Activated CD4-positive, alpha-beta memory T cell treated with anti-CD3 and anti-CD28 coated beads for 36 hours (primary cell): ENCODE measurements at places on chromosomes 13 and 19. TPM values are rescaled to one million over a fixed set of nuclear protein-coding genes. Genes with fewer than 3 reads are reported as not detected.

DNA sequence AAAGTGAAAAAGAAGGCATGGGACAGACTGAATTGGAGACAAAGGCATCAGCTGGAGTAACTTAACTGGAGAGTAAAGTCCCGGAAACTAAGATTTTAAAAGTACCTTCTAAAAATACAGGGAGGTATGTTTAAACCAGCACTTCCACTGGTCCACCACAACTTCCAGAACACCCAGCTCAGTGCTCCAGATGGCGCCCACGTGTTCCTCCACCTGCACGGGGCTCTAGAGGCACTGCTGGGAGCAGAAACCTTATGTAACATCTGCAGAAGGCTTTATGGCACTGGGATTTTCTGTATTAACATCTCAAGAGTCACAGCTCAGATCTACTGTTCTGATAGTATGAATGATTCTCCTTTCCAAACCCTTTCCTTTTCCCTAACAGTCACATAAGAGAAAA, 252.1 kb downstream of the DCLK1 start:
- DNase-seq, result no peak

DNA sequence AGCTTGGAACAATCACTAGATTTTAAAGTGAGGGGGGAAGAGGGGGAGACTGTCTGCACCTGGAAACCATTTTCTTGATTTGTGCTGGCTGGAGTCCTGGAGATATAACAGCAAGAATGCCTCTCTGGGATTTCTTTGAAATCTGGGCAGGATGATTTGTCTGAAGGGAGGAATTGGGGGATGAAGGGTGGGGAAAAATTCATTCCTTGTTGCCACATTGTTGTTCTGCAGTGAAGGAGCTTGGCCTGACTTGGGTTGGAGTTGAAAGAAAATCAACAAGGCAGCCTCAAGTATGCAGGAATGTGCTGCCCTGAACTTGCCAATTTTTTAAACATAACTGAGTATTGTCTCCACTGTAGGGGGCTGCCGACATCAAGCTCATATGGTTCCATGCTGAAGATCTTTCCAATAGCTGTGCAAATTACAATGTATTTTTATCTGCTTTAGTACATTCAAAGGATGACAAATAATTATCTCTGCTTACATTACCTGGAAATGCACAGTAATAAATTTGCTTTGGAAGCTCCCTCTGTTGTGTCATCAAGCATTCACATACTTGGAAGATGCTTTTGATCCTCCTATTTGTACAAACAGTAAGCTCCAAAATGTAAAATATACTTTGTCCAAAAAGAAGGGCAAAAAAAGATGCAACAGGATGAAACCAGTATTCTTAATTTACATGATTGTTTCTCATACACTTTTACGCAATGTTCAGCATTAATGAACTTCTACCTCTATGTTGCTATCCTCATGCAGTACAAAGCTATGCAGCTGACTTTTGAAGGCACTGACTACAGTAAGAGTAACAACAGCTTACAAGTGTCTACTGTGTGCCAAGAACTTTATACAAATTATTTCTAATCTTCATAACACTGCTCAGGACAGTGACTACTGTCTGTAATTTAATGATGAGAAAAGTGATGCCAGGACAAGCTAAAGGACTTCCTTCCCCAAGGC, 627.9 kb upstream of the KLF12 start:
- DNase-seq, result no peak

- DNase-seq, result no peak
Observed at GRCh38 chr13:102677122-102677521, 17.7 kb downstream of the METTL21C start.

DNA sequence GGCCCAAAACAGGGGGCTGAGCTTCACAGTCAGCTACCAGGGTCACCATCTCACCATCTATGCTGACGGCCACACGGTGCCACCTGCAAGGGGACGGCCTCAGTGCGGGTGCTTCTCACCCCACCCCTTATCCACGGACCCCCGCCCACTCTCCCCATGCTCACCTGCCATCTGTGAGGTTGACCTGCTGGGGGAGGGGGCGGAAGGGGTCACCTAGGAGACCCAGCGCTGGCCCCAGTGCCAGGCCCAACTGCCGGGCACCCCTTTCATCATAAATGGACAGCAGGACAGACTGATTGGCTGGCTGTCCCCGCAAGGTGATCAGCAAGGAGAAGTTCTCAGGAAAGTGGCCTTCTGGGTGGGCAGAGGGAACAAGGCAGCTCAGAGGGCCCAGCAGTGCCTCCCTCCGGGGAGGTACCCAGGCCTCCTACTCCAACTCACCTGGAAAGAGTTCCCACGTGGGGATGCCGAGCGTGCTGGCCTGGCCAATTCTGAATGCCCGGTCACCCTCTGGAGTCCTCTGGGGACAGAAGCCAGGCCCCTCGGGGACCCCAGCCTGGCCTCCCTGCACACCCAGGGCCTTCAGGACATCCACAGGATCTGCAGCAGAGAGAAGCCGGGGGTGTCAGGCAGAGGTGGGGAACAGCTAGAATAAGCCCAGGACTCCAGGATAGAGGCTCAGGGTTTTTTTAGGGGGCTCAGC, 4.5 kb downstream of the COL5A3 start:
- DNase-seq, result no peak

DNA sequence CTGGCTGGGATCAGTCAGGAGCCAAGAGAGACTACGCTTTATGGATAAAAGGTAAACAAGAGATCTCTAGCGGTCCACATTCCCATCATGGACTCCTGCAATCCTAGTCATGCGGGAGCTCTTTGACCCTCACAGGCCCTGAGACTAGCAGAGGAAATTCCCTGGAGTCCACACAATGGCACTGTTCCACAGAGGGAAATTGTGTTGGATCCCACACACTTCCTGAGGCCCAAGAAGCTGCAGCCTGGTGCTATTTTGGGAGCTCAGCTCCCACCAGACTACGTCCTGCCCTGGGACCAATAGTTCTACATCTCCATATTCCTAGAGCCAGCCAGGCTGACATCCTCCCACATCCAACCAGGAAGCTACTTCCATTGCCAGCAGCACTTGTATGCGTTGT, 2358.4 kb downstream of the PCDH9 start:
- DNase-seq, result no peak

- DNase-seq, result no peak
Observed at GRCh38 chr13:33978653-33979052, 160.7 kb downstream of the RFC3 start.

- peak; percentile 86 for DNase-seq
Observed at GRCh38 chr19:19459707-19460251, 54.3 kb downstream of the GATAD2A start.

- DNase-seq, result no peak
Observed at GRCh38 chr13:60318186-60318585, 78.8 kb upstream of the TDRD3 start.

DNA sequence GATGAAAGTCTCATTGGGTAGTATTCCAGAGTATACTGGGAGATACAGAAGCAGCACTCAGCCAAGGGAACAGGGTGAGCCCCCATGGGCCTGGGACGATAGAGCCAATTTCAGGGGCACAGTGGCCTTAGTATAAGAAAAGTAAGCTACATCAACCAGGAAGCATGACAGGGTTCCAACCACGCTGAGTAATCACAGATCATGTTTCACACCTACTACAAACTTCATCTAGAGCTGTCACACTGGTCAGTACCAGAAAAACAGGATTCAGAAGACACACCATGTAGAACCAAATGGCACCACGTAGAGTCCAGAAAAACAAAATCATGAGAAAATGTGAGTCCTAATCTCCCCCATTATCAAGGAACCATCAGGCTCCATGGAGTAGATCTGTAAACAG, 1292.4 kb upstream of the MIR17HG start:
- no peak for DNase-seq

DNA sequence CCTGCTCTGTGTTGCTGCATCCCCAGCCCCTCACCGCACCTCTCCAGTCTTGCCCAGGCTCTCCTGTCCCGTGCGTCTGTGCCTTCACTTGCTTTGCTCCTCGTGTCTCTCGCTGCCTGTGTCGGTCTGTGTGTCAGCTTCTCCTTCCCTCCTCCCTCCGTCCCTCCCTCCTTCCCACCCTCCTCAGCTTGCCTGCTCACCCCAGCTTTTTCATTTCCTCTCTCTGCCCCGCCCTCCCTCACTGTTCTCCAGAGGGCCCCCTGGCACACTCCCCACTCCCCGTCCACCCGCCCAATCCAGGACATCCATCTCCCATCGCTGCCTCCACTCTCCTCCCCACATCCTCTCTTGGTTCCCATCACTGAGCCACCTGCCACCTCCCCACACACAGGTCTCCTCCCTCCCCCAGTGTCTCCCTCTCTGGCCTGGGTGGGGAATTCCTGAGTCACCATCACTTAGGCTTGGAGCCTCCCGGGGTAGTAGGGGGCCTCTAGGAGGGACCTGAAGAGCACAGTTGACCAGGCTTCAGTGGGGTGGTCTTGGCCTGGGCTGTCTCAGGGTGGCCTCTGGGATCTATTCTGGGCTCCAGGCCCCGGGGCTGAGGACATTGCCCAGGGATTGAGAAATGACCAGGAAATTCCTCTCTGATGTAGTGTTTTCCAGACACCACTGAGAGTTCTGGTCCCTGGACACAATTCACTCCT, at the start of gene PTGIR:
Gene PTGIR (minus strand): TSS at position 132 of the 704 bp plus-strand sequence. CDS start 864 bp downstream, outside the sequence.
- DNase-seq, result peak; percentile 75

- DNase-seq, result no peak
Observed at GRCh38 chr19:38149661-38150061, 74.4 kb downstream of the DPF1 start.

GRCh38 chr19:33133438-33134031, 1.6 kb downstream of the WDR88 start:
- no peak for DNase-seq

GRCh38 chr19:16678498-16678897, 17.6 kb downstream of the TMEM38A start:
- no peak for DNase-seq

GRCh38 chr13:29959086-29959485, 108.7 kb upstream of the UBL3 start:
- DNase-seq, result no peak

DNA sequence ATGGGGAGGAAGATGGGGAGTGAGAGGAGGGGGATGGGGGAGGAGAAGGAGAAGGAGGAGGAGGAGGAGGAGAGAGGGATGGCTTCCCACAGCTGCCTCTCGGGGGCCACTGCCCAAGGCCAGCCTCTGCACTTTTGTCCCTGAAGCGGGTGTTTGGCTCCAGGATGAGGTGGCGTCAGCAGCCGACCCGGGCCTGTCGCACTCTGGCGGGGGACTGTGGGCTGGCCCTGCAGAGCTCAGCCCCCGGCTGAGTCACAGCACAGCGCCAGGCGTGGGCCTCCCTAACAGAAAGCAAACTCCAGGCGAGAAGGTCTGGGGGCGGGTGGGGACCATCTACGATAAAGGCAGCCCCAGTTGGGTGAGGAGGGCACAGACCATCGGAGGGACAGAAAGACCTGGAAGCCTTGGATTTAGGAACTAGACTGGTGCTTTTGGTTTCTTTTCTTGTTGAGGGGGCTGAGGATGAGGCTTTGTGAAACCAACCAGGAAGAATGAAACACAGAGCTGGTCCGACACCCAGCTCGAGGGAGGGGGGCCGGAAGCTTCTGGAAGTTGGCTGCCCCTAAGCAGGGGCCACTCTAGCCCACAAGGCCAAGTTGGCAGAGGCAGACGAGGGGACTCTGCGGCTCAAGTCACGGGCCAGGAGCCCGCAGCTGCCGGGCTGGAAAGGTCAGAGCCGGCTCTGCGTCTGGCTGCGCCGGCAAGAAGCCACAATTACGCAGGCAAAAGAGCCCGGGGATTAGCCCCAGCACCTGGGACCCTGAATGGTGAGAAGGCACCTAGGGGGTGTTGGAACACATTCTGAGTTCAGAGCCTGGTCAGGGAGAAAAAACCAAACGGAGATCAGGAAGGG, 18.2 kb downstream of the LSM4 start:
- DNase-seq, result peak; percentile 92

DNA sequence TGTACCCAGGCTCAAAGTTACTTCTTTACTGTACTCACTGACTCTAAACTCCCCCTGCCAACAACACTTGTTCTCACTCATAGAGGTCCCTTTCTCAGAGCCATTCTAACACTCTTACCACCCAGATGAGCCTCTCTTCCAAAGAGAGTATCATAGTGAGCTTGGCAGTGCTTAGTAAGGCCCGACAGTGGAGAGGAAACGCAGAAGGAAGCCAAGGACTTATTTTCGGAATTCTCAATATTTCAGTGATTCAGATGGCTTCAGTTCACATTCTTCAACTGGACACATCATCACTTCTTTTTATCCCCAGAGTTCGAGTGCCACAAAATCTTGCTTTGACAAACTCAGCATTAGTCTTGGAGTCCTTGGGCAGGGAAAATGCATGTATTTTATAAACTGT, 285.9 kb downstream of the DNAJC15 start:
- no peak for DNase-seq

GRCh38 chr19:495402-496111, 729 bp upstream of the MADCAM1 start:
- DNase-seq, result peak; percentile 72

GRCh38 chr19:3556978-3557460, 367 bp downstream of the MFSD12 start:
- DNase-seq, result peak; percentile 80

Gene KDELR1
- 88.1 TPM for total RNA-seq

Gene ELSPBP1
- not detected for total RNA-seq

Gene FREM2
- total RNA-seq, result not detected

Gene COMMD6
- 130 TPM for total RNA-seq

Gene GPX4
- total RNA-seq, result 275 TPM

Gene PTGER1
- 0.41 TPM for total RNA-seq

Gene WDR62
- 16.8 TPM for total RNA-seq

Gene CGB5
- not detected for total RNA-seq

Gene C19orf18
- total RNA-seq, result not detected

Gene AMER2
- not detected for total RNA-seq

Gene CAB39L
- 6.3 TPM for total RNA-seq

Gene SYT3
- total RNA-seq, result not detected

Gene UBE2L5
- total RNA-seq, result not detected

Gene PNMA8B
- 0.05 TPM for total RNA-seq

Gene ZNF763
- 1.6 TPM for total RNA-seq

Gene SLC8A2
- total RNA-seq, result 0.14 TPM

Gene ZNF473
- 9.0 TPM for total RNA-seq

Gene KRTDAP
- total RNA-seq, result not detected

Gene GRIN3B
- total RNA-seq, result not detected
